ENCODE measurements at places on chromosomes 12 and 14.

DNA sequence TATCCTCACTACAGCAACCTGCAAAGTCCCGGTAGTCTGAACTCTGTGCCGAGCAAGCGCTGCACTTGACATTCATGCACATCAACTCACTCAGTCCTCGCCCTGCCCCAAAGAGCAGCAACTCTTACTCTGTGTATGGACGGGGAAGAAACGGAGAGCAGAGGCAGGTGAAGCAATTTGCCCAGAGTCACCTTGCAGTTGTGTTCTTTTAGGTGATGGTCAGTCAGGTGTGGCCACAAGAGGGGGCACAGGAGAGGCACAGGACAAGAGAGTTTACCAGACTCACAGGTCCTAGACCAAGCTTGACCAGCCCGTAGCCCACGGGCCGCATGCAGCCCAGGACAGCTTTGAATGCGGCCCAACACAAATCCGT is 39.1 kb downstream of the TSPAN11 start:
- DNase-seq: no peak

DNA sequence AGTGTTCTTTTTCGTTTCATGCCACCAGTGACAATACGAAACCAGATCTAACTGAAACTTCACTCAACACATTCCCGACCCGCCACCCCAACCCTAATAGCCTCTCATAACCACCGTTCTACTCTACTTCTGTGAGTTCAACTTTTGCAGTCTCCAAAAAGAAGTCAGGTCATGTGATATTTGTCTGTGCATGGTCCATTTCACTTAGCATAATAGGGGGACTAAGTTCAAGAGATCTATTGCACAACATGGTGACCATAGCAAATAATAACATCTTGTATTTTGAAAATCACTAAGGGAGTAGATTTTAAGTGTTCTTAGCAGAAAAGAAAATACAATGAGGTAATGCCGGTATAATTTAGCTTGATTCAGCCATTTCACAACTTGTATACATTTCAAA is 376.4 kb downstream of the DIO2 start:
- no peak for DNase-seq

DNA sequence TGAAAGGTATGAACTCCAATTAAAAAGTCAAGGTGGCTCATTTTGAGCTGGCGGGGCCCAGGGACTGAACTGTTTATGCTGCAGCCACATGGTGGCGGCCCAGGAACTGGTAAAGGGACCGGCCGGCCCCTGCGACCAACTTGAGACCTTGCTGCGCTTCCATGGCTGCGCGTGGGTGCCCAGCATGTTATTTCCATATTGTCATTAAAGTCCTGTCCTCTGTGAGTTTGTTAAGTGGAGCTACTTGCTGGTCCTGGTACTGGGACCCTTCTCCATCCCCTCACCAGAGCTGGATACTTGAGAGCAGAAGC is 62.3 kb downstream of the BEGAIN start:
- DNase-seq: no peak

GRCh38 chr12:22628228-22628627 is 3.3 kb downstream of the ETNK1 start:
- no peak for DNase-seq

DNA sequence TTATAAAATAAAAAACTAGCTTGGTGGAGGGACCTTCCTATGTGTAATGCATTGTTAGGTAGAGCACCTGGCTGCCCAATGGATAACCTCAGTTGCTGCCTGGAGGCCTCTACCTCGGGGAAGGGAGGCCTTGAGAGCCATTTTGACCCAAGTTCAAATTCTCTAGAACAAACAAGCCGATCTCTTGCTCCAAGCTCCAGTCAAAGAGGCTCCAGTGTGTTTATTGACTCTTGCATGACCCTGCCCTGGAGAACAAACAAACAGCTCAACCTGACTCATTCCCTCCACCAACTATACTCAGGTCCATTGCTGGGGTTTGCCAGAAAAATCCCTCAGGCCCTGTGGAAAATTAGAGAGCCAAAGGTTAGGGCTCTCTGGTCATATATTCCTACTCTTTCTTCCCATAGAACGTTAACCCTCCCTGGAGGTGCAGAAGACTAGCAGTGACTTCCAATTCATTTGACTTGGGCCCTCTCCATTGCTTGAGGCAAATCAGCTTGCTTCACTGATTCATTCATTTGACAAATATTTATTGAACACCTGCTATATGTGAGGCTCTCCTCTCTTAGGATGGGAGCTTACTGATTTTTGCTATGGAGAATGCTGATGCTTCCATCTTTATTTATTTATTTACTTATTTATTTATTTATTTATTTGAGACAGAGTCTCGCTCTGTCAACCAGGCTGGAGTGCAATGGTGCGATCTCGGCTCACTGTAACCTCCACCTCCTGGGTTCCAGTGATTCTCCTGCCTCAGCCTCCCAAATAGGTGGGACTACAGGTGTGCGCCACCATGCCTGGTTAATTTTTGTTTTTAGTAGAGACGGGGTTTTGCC is 73.7 kb upstream of the CISTR start:
- DNase-seq: no peak

GRCh38 chr12:96295532-96296160 is 101.5 kb downstream of the ELK3 start:
- no peak for DNase-seq

GRCh38 chr12:62854024-62854423 is 80.9 kb downstream of the PPM1H start:
- no peak for DNase-seq

DNA sequence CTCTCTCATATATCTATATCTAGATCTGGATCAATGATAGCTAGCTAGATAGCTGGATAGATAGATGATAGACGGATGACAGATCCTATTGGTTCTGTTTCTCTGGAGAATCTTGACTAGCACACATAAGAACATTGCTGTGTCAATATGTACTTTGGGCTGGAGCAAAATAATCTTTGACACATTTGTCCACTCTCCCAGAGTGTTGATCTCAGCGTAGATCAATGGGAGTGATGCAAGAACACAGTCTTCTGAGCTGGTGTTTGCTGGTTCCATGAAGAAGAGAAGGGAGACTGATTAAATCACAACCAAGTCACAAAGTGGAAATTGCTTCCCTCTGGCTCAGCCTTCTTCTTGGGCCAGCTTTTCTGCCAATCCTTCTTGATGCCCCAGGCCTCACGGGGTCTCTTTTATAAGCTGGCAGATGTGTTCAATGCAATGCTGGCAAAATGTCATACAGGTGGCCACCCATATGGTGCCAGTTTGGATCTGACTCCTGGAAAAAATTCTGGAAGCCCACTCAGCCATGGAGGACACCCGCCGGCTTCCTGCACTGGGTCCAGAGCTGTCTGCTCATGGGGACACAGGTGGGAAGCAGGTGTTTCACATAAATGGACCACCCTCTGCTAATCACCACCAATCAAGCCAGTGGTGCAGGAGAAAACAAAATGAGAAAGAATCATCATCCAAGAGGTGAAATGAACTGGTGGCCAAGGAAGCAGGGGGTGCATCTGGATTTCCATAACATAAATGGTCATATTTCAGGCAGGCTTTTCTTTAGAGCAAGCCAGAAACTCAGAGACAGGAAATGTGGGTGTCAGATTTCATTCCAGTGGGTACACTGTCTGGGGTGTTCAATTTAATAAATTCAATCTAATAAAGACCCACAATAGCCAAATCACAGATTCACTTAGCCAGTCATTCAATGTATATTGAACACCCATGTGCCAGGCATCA is 310.3 kb downstream of the DPF3 start:
- DNase-seq: no peak

GRCh38 chr14:67557118-67557517 is 24.0 kb downstream of the PLEKHH1 start:
- DNase-seq: no peak

Data from effector memory CD4-positive, alpha-beta T cell (primary cell).